ENCODE measurements at places on chromosomes 16 and 17.

DNA sequence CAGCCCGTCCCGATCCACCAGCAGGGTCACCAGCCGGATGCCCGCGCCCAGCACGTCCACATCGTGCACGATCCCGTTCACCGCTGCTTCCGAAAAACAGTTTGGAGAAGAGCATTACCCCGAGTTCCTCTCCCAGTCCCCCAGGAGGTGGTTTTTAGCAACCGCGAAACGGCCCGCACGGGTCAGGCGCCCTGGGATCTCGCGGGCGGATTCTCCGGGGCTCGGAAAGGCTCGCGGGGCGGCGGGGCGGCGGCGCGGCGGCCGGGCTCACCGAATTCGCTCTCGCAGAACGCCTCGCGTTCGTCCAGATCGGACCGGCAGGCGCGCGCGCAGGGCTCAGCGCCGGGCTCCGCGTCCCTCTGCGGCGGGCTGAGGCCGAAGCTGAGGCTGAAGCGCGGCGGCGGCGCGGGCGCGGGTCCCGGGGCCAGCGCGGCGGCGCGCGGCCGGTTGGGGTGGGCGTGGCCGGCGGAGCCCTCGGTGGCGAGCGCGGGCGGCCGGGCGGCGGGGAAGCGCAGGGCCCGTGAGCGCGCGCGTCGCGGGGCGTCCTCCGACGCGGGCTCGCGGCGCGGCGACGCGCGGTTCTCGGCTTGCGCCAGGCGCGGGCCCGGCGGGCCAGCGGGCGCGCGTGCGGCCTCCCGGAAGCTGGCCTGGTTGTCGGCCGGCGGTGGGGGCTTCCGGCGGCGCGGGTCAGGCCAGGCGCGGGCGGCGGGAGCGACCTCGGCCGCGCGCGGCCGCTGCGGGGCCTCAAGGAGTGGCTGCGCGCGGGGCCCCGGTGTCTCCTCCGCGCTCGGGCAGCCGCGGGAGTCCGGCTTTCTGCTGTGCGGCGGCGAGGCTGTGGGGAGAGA, 2.9 kb downstream of the C17orf58 start:
- DNase-seq, result peak; percentile 70

DNA sequence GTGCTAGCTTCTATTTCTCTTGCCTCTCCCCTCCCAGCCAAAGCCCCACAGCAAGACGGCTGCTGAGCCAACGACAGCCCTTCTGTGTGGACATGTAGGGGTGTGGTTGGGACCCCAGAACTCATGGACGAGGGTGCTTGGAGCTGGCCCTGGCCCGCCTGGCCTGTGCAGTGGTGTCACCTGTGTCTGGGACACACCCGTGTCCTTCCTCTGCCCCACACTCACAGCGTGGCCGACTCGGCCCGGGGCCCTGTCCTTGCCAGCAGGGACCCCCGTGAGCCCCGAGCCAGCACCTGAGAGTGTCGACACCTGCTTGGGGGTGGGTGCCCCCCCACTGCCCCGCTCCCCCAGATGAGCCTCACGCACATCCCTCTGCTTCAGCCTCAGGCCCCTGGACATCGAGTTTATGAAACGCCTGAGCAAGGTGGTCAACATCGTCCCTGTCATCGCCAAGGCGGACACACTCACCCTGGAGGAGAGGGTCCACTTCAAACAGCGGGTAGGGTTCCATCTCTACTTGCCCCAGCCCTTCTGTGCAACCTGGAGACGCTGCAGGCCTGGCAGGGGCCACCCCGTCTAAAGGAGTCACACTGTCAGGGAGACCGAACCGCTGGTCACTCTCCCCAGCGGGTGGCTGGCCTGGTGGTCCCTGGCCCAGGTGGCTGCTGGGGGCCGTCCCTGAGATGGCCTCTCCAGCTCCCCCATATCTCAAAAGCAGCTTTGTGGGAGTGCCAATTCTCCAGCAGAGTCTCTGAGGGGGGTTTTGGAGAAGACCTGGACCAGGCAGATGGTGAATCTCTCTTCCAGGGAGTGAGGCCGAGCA, 349.8 kb downstream of the SEC14L1 start:
- DNase-seq, result no peak

- peak; percentile 95 for DNase-seq
Measured at GRCh38 chr17:42517516-42517915, 18.5 kb upstream of the NAGLU start.

DNA sequence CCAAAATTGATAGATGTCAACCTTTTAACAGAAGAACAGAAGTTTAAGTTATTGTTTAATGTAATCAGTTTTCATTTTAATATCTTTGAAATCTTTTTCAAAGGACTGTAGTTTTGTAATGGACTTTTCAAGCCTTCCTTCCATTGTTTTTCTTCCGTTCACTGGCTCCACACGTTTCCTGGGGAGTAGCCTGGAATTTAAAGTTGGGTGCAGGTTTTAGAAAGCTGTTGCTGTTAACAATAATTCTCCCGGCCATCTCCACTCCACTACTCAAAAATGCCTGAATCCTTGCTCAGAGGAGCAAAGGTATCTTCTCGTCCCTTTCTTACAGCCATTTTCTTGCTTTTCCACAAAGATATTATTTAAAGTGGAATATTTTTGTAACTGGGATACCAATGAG, 4.7 kb upstream of the COQ7 start:
- DNase-seq, result no peak

DNA sequence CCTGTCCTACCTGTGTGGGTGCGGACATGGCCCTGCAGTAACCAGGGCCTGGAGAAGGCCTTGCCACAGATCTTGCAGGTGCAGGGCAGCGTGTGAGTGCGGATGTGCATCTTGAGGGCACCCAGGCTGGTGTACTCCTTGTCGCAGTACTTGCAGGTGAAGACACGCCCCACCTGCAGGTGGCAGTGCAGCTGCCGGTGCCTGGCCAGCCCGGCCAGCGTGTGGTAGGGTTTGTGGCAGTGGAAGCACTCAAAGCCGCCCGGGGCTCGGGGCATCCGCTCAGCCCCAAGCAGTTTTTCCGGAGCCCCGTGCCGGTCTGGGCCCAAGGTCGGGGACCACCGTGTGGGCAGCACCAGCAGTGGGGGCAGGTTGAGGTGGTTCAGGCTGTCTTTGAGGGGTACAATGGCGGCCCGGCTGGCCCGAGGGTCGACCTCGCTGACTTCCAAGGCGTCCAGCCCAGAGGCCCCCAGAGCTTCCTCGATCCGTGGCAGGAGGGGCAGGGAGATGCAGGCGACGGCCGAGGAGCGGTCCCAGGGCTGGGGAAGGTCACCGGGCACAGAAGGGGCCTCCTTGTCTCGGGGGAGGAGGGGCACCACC, 5.1 kb downstream of the SNAI3 start:
- DNase-seq, result no peak

DNA sequence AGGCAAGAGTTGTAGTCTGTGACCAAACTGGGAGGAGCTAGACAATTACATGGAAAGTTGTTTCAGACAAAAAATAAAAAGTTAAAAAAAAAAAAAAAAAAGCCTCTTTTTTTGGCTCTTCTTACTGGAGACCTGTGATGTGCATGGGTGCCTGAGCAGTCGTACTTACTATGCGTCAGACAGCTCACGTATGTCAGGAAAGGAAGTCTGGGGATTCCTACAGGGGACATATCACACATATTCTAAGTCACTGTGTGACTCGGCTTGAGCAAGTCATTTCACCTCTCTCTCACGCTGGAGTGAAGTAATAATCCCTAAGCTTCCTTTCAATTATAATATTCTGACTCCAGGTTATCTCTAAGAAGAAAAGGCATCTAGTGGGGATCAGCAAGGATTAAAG, 6.0 kb downstream of the SLFN14 start:
- no peak for DNase-seq

- no peak for DNase-seq
Measured at GRCh38 chr16:88131256-88131655, 180.0 kb downstream of the BANP start.

Data from right atrium auricular region (tissue), 2 donors.